GDM1 (cell line): ENCODE measurements at places on chromosomes 11 and 22.

DNA sequence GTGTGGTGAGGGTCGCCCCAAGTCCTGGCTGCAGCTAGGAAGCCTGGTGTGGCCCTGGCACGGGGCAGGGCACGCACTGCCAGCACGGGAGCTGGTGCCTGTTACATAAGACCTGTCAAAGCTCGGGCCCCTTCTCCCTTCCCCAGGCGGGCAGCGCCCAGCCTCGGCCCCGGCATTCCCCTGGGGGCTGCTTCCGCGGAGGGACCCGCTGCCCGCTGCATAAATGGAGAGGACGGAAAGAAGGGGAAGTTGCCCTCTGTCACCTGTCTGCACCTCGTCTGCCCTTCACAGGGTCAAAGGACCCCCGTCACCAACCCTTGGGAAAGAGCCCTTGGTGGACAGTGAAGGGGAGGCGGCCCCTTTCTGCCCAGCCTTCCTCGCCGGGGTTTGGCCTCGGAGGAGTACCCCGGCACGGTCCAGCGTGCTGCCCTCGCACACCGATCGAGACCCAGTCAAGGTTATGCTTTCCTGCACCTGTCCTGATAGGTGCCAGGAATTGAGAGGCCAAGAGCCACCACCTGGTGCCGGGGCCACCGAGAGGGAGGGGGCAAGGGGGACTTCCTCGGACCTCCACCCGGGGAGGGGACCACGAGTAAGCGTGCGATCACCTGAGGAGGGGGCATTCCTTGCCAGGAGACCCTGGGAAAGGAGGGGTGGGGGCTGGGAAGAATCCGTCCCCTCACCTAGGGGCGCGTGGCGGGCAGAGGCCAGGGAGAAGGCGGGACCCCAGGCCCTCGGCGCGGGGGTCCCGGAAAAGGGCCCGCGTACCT is 16.8 kb upstream of the MFRP start:
- DNase-seq, result no peak

DNA sequence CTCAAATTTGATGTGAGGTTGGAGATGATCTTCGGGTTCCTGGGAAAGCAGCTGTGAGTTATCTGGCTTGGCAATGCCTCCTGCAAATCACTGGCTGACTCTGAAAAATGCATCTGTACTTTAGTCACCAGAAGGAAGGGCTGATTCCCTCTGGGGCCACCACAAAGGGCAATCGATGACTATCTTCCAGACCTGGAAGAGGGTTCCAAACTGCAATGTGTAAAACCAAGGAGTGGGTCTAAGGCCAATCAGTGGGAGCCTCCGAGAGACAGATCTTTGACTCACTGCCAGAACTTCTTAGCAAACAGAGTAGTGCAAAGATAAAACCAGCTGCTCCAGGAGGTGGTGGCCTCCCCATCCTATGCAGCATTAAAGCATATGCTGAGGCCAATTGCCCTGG is 29.1 kb upstream of the PAK1 start:
- no peak for DNase-seq

GRCh38 chr11:87351676-87352075 is 313.9 kb downstream of the TMEM135 start:
- DNase-seq, result peak; percentile 52

DNA sequence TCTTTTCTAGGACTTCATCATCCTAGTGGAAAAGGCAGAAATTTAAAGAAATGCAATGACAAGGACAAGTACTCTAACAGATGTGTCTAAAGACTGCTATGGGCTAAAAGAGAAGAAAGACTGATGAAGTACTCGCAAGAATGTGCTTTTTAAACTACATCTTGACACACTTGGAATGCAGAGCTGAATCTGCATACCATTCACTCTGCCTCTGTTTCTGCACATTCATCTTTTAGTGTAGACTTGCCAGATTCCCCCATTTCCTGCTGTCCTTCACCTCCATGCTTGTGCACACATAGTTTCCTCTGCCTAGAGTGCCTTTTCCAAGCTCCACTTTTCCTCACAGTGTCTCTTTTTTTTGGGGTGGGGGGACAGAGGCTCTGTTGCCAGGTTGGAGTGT is 239.0 kb upstream of the CCDC179 start:
- DNase-seq, result no peak

- no peak for DNase-seq
Observed at GRCh38 chr11:128336203-128336602, 251.2 kb downstream of the ETS1 start.
